ENCODE measurements at places on chromosomes 4 and X.

DNA sequence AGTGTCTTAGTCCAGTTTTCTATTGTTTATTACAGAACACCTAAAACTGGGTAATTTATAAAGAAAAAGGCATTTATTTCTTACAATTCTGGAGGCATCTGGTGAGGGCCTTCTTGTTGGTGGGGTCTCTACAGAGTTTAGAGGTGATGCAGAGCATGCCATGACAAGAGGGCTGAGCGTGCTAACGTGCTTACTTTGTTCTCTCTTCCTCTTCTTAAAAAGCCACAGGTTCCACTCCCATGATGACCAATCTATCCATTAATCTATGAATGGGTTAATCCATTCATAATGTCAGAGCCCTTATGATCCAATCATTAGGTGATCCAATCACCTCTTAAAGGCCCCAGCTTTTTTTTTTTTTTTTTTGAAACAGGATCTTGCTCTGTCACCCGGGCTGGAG, 291.5 kb upstream of the GALNTL6 start:
- no peak for DNase-seq

DNA sequence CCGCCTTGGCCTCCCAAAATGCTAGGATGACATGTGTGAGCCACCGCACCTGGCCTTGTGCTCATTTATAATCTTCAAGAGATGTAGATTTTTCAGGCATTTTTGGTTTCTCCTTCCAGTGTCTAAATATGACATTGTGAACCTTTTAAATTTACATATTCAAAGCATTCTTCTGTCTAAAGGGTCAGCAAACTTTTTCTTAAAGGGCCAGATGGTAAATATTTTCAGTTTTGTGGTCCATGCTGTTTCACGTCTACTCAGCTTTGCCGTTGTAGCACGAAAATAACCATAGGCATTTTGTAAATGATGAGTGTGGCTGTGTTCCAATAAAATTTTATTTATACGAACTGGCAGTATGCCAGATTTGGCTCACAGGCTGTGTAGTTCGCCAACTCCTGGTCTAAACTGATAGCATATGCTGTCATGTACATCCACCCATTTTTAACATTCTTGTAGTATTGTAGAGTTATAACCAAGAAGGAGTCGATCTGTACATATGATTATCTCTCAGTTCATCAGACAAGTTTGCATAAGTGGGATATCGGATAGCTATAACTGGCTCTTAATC, 12.7 kb upstream of the GCNA start:
- DNase-seq, result no peak

GRCh38 chr4:8538076-8538702, 42.0 kb upstream of the GPR78 start:
- DNase-seq, result no peak

DNA sequence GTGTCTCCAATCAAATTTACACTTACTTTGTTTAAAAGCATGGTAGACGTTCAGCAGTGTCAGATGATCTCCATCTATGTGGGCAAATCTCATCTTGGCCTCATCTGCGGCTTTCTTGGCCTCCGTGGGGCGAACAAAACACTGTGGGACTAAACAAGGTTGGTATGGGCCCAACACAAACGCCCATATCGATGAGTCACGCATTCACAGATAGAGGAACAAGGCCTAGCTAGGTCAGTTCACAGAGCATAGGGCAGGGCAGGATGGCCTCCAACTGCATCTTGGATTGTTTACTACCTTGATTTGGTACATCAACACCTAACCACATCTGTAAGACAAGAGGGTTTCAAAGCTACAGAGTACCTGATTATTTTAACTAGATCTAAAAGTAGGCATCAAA, 47.3 kb downstream of the DHX15 start:
- no peak for DNase-seq

- no peak for DNase-seq
These were observed 7.7 kb downstream of the GPR173 start for GRCh38 chrX:53056292-53056691.

DNA sequence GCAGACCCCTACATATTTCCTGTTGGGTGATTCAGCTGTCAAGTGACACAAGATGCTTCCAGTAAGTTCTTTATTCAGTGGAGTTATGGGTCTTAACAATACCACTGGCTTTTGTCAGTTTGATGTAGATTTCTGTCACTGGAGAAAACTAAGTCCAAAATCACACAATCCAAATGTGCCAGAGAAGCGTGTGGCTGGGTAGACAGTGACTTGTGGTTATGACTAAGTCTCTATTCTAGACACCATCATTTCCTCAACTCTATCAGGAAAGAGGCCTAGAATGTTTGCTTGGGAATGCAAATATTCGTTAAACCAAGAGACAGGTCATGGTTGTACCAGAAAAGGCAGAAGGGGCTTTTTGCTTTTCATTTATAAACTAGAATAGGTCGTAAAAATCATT, 54.4 kb upstream of the HS3ST1 start:
- DNase-seq, result no peak

DNA sequence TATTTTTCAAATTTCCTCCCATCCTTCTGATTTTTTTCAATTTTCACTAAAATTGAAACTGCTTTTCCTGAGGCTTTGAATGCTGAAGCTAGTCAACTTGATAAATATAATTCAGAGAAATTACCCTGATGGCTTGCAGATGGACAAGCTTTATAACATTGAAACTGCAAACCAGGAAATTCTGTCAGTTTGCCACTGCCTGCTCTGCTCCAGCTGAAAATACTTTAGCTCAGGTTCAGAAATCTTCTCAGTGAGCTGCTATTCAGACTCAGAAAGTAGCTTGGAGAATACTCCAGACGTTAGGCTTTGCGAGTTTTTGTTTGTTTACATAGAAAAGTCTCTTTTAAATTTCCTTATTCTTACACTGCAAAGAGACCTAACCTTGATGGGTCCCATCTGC, 1574.7 kb downstream of the STIM2 start:
- DNase-seq, result no peak

- DNase-seq, result peak; percentile 59
These were observed at the start of gene GSPT2 for GRCh38 chrX:51743179-51743957. Gene GSPT2, plus strand, starts transcription at chrX:51743442. Its CDS starts 185 bp downstream, at chrX:51743627.

GRCh38 chr4:168744021-168744420, 247.2 kb downstream of the PALLD start:
- DNase-seq, result no peak

DNA sequence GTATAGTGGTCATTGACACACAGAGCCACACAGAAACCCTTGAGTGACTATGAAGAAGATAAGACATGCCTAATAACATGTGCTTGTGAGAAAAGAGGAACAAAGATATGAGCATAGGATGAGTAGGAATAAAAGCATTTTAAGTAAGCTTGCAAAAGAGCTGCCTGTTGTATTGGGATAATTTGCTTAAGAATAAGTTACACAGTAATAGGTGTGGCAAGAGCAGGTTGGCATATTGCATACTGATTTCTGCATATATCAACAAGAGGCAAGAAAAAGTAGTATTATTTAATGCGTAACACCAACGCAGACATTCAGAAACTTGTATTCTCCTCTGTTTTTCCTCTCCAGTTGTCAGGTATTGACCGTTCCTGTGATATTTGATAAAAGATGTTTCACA, 111.5 kb upstream of the UGT8 start:
- no peak for DNase-seq

DNA sequence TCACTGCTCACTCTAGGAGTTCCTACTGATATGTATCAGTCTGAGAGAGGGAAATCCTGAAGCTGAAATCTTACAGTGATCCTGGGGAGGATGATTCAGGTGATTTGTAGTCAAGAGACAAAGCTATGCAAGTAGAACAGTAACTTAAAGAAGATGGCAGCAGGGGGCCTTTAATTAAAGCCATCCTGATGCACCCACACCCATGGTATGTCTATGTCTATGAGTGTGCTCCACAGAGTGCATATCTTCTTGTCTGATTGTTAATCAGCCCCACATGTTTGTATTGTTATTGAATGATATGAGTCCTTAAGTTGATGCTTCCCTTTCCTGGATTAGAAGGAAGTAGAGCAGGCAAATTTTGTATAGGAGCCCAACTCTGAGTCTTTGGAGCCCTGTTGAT, 78.8 kb downstream of the NHS start:
- no peak for DNase-seq

- DNase-seq, result no peak
These were observed 39.3 kb downstream of the SLAIN2 start for GRCh38 chr4:48380583-48381167.

DNA sequence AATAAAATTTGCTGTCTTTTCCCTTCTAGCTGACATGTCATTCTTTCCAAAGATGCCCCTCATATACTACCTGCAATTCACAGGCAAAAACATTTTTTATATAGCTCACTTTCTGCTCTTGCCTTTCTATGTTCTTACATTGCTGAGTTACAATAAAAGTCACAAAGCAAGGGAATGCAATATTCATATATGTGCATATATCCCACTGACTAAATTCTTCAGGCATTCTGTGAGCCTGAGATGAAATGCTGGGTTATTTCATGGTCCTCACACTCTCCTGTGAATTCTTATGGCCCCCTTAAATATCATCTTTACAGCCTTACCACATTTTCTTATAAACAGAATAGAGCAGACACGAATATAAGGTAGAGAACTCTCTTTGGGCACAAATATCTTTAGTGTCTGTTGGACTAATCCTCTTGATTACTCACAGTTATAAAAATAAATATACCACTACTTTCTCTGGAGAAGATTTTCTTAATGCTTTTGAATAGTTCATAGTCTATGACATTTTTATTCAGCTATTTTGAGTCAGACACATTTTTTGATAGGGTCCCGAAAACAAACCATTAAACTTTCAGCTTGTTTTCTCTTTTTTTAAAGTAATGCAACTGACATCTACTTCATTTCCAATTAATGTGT, 84.1 kb upstream of the H2AZ1 start:
- DNase-seq, result no peak
